ENCODE measurements at places on chromosomes 12 and 14.

- no peak for DNase-seq
Observed at GRCh38 chr12:53258541-53259539, 9.3 kb upstream of the ESPL1 start.

DNA sequence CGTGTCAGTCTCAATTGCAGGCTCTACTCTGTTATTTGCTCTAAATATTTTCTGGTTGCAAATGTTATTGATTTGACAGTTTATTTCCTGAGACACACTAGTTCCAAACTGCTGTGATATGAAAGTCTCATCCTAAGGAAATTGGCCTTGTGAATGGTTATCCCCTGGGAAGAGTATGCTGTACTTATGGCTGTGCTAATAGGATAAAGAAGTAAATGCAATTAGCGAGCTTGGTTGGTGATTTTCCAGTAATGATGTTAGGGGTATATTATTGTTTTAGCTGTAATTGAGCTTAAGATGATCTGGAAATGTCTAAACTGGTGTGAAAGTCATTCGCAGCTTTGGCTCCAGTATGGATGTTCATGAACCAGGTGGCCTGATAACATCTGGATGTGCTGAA lies 197.9 kb downstream of the SUDS3 start:
- no peak for DNase-seq

GRCh38 chr12:1576410-1577241 lies 17.8 kb downstream of the FBXL14 start:
- DNase-seq: no peak

GRCh38 chr12:112716099-112717093 lies 75.2 kb upstream of the RPH3A start:
- DNase-seq: no peak

DNA sequence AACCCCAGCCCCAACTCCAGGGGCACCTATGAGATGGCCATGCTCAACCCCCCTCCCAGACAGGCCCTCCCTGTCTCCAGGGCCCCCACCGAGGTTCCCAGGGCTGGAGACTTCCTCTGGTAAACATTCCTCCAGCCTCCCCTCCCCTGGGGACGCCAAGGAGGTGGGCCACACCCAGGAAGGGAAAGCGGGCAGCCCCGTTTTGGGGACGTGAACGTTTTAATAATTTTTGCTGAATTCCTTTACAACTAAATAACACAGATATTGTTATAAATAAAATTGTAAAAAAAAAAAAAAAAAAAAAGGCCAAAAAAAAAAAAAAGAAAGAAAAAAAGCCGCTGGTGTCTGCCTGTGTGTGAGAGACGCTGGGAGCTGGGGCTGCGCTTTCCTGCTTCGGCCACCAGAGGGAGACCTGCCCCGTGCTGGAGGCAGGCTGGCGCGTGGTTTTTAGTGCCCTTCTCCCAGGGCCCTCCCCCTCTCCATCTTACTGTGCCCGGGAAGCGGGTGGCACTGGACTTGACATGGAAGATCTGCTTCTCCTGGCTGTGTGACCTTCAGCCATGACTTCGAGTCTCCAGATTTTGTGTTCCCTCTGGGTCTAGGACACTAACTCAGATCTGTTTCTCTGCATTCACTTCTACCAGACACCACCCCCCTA lies 3.4 kb upstream of the NXPH4 start:
- DNase-seq: peak; percentile 82

DNA sequence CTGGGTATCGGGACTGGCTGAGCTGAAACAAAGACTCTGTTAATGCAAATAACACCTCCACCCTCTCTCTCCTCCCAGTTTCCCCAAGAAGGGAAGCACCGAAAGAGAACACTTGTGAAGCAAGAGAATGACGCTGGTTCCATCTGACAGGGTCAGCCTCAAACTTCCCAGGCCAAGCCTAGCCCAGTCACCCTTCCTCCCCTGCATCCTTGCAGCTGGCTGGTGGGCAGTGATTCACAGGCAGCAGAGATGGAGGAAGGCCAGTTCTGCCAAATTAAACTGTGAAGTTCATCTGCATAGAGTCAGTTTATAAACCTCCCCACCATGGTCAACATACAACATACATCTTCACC lies 2.8 kb downstream of the LRRC74A start:
- no peak for DNase-seq

- DNase-seq: no peak
Observed at GRCh38 chr12:42326541-42327226, 717 bp downstream of the PPHLN1 start.

- no peak for DNase-seq
Observed at GRCh38 chr12:91613223-91613779, 430.7 kb upstream of the DCN start.

GRCh38 chr12:72089678-72090077 lies 151.0 kb downstream of the TPH2 start:
- peak; percentile 60 for DNase-seq

GRCh38 chr14:58899317-58899713 lies 261.6 kb downstream of the DACT1 start:
- DNase-seq: no peak

DNA sequence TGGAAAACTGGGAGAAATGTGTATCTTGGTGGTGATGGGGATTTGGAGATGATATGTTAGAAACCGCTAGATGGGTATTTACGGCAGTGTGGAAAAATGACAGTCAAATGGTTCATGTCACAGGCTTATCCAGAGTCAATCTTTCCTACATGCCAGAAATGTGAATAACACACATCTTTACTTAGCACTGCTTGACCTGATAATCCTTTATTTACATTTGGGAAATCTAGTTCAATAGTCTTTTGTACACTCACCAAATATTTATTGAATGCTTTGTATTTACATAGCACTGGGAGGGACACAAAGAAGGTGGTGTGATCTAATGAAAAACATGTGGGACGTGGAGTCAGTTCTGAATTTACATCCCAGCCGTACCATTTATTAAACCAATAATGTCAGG lies 208.2 kb downstream of the DIO2 start:
- peak; percentile 58 for DNase-seq

GRCh38 chr14:94367347-94368242 lies 20.8 kb downstream of the SERPINA1 start:
- no peak for DNase-seq

DNA sequence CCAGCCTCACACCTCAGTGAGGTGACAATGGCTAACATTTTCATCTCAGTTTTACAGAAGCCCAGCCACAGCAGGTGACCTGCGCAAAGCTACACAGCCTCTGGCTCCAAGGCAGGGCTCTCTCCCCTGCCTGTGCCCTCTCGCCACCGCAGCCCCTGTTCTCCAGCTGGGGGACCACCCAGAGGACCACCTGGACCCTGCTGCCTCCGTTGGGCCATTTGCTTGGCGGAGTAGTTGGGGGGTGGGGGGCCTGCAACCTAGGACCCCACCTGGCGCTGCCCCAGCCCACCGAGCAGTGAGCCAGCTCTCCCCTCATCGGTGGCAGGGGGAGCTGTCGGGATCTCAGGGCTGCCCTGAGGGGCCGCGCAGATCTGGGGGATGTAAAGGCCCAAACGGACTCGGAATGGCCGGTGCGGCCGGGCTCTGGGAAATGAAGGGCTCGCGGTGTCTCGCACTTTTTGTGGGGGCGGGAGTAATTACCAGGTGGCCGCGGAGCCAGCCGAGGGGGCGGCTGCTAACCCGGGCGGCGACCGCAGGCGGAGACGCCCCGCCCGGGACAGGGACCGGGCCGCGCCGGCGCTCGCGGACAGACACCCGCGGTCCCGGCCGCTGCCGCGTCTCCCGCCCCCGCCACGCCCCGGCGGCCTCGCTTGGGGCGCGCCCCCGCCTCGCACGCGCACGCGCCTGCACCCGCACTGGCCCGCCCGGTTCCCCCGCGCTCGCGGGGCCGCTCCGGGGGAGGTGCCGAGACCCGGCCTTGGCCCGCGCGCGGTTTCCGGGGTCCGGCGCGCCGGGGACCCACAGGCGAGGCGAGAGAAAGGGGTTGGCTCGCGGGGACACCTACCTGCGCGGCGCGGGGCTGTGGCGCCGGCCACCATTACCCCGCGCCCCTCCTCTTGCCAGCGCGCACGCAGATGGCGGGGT lies 8.6 kb upstream of the GPR68 start:
- DNase-seq: no peak

- no peak for DNase-seq
Observed at GRCh38 chr14:20438664-20439063, 2.7 kb upstream of the KLHL33 start.

GRCh38 chr12:116370886-116371580 lies 93.5 kb upstream of the MED13L start:
- no peak for DNase-seq

- DNase-seq: peak; percentile 17
Observed at GRCh38 chr14:67763158-67763822, 53.1 kb downstream of the ZFYVE26 start.

GRCh38 chr12:76871742-76872141 lies 7.1 kb downstream of the CSRP2 start:
- DNase-seq: no peak

GRCh38 chr12:24960222-24960855 lies 11.4 kb upstream of the BCAT1 start:
- DNase-seq: no peak

DNA sequence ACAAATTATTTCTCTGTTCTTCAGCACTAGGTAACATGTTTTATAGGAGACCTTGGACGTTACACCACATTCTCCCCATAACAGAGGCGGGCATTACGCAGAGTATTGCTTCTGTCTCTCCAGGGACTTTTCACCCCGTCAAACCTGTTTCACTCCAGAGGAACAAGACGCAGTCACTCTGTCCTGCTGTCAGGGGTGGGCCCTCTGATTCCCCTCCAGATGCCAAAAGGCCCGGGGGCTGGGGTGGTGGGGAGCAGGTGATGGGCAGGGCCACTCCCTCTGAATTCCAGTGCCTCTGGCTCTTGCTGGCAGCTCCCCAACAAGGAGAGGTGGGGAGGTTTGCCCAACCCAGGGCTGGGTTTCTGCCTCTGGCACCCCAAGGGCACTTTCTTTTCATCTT lies 71.9 kb downstream of the NTF3 start:
- DNase-seq: no peak

DNA sequence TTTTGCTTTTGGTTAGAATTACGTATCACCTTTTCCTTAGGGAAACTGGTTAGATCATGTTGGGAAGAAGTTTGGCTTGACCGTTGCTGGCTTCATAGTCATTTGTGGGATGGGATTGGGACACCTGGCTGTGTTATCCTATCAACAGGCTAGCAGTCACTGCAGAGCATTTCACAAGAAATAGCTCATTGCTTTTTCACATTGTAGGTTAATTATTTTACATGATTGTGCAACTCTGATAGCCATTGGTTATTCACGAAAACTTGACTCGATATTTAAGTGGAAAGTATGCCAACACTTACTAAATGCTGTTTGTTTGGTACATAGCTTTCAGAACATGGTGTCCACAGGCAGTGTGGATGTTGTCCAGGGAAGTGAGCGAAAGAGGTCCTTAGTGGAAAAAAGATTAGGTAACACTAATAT lies 89.4 kb downstream of the NKX2-1 start:
- DNase-seq: no peak

- no peak for DNase-seq
Observed at GRCh38 chr12:55716582-55716957, 724 bp downstream of the BLOC1S1 start.

- DNase-seq: peak; percentile 46
Observed at GRCh38 chr14:54446161-54446693, 5.1 kb upstream of the CNIH1 start.

DNA sequence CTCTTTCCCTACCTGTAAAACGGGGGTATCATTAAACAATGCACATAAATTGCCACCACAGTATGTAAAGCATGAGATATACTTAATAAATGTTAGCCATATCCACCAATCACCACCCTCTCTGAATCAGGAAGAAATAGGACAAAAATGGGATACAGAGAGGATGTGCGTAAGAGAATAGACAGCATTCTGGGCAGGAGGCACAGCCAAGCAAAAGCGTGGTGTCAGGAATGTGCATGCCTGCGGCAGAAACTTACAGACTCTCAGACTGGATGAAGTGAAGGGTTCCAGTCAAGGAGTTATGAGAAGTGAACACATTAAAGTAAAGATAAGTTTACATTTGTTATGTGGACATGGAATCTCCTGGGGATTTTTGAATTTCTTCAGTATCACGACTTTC lies 121.7 kb upstream of the MDM1 start:
- no peak for DNase-seq

DNA sequence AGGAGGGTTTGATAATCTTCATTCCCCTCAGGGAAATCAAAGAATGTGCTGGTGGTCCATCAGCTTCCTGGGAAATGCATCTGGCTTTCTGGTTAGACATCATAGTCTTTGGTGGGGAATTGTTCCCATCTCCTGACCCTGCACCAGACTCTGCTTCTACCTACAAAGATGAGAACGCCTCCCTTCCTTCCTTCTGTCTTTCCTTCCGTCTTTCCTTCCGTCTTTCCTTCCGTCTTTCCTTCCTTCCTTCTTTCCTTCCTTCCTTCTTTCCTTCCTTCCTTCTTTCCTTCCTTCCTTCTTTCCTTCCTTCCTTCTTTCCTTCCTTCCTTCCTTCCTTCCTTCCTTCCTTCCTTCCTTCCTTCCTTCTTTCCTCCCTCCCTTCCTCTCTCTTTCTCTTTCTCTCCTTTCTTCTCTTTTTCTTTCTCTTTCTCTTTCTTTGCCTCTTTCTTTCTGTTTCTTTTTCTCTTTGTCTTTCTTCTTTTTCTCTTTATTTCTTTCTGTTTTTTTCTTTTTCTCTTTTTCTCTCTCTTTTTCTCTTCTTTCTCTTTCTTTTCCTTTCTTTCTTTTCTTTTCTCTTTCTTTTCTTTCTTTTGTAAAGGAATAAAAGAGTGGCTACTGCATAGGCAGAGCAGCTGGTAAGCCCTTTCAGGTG lies 189.0 kb upstream of the ARHGAP5 start:
- DNase-seq: no peak

GRCh38 chr12:132395192-132395907 lies 66.0 kb upstream of the GALNT9 start:
- DNase-seq: no peak

- DNase-seq: peak; percentile 22
Observed at GRCh38 chr12:109387425-109388166, 39.9 kb downstream of the MYO1H start.

- no peak for DNase-seq
Observed at GRCh38 chr12:28369483-28369882, 179.2 kb downstream of the CCDC91 start.

Measured in NCI-H510A treated with DMSO at 0.1 percent for 48 hours (cell line).